Pons (tissue), 1 donor: ENCODE measurements at places on chromosomes 5 and 9.

- peak; percentile 44 for DNase-seq
Observed at GRCh38 chr5:151772846-151773561, 1.2 kb downstream of the G3BP1 start.

GRCh38 chr9:129910628-129911567, 75.6 kb downstream of the USP20 start:
- no peak for DNase-seq

- no peak for DNase-seq
Observed at GRCh38 chr9:2700398-2700797, 16.9 kb upstream of the KCNV2 start.

- no peak for DNase-seq
Observed at GRCh38 chr5:10308844-10309243, 1.1 kb upstream of the CMBL start.

- DNase-seq = no peak
Observed at GRCh38 chr9:70609542-70610286, 195.3 kb upstream of the KLF9 start.

- DNase-seq = no peak
Observed at GRCh38 chr5:149855366-149855765, 89.2 kb downstream of the PDE6A start.

GRCh38 chr5:175778951-175779503, 92.4 kb upstream of the CPLX2 start:
- peak; percentile 24 for DNase-seq

- DNase-seq = no peak
Observed at GRCh38 chr9:137723783-137724445, 105.1 kb downstream of the EHMT1 start.

DNA sequence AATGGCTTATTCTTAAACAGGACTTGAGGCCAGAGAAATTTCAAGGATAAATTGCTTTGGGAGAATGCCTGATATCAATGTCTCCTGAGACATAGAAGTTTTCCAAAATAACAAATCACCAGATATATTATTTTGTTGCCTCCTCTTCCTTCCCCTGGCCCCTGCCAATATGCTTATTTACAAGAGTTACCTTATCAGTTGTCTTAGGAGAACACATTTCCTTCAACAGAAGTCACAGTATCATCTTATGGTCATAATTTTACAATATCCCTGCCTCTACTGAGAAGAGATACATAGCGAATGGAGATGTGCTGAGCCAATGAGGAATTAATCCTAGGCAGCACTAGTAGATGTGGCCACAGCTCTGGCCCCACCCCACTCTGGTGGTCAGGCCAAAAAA, 43.1 kb downstream of the TMEM252 start:
- no peak for DNase-seq

DNA sequence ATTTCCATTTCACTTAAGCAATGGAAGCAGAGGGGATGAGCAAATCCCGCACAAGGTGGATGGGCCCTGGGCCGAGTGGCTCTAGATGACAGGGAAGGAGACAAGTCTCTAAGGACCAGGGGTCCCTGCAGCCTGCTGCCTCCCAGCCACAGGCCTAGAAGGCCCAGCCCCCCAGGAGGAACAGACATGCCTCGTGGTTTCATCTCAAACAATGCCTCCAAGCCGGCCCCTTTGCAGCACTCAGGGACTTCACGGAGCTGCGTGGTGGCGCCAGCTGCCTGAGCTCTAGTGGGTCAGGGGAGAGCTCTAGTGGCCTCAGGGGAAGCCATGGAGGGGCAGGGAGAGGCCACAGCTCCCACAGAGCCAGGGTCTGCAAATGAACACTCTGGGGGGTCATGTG, 48.8 kb downstream of the HABP4 start:
- no peak for DNase-seq

DNA sequence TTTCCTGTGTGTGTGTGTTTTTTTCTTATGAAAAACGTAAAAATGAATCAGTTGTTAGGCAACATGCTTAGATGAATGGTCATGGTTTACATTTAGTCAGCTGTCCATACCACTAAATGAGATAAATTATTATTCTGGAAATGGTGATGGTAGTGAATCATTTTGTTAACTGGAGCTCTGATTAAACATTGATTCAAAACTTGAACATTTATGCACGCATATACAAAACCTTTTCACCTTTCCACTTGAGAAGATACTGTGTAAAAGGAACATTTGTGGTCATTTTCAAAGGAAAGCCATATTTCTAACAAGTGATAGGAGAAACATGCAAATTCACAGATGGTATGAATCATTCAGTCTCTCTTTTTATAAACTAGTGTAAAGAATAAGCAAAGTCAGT, 162.0 kb downstream of the SLC25A46 start:
- no peak for DNase-seq

DNA sequence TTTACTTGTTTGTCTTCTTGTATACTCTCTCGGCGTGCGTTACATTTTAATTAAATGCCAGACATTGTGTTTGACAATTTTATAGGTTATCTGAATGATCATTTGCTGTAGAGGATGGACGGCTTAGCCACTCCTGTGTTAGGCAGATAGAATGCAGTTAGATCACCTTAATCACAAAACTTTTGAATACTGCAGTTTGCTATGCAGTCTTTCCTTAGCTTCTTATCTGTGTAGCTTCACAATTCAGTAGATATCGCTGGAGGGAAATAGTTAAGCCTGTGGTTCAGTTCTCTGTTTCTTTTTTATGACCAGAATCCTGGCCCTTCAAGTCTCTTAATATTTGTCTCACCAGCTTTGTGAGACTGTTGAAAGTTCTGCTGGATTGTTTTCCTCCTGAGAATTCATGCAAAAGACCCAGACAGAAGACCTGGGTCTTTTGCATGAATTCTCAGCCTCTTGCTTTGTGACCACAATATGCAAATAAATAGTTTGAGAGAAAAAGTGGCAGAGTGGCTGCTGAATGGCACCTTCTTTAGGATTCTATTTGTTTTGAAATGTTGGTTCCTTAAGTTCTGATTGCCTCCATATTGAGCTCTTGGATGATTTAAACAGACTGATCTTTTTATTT, 40.2 kb downstream of the RASA1 start:
- no peak for DNase-seq

DNA sequence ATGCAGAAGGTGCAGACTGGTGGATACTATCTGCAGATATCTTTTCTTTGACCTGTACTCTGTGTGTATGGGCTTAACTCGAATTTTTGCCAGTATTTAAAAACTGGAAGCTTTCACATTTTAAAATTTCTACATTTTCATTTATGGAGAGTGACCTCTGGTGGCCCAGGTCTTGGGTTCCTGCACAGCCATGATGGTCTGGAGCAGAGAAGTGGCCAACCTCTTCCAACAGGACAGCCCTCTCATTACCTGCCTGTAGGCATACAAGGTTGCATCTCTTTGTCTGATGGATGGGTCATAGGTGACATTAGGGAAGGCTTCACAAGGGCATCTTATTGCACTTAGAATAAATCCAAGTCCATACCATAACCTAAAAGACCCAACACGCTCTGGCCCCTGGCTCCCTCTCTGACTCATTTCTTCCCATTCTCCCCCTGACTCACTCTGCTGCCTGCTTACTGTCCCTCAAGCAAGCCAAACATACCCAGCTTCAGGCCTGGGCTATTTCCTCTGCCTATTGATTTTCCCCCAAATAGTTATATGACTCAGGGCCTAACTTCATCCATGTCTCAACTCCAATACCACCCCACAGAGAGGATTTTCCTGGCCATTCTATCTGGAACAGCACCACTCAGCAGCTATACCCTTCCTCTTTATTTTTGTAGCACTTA, 113.3 kb upstream of the SLC1A3 start:
- DNase-seq = no peak

DNA sequence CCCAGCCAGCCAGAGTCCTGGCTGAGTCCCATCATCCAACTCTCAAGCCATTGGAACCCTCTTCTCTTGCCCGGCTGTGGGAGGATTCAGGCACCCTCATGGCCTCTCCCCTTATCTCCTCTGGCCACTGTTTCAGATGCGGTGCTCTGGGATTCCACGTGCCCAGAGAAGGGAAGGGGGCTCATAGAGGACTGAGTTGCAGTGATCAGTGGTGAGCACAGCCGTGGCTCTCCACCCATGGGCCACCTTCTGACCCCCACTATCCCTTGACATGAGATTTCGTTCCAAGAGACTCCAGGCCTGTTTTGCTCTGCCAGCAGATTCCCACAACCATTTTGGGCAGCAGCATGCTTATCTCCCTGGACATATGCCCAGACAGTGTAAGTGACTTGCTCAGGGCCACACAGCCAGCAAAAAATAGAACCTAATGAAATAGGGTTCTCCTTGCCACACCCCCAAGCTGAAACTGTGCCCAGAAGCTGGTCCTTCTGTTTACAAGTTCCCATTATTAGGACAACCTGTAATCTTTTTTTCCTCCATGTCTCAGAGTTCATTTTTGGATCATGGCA, 2.7 kb downstream of the GPX3 start:
- DNase-seq = no peak

DNA sequence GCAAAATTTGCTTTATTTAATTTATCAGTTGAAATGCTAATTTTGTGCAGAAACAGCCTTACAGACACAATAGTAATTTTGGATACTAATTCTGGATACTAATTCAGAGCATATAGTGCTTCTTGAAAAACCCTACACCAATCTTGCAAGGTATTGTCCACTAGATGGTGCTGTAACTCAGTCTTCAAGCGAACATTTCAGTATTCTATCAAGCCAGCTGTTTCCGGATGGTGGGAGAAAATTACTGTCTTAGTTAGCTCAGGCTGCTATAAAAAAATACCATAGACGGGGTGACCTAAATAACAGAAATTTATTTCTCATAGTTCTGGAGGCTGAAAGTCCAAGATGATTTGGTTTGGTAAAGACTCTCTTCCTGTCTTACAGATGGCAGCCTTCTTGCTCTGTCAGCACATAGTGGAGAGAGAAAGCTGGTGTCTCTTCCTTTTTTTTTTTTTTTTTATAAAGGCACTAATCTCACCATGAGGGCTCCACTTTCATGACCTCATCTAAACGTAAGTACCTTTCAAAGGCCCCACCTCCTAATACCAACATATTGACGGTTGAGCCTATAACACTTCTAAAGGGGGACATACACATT, 1306.5 kb upstream of the CDH9 start:
- DNase-seq = peak; percentile 40

DNA sequence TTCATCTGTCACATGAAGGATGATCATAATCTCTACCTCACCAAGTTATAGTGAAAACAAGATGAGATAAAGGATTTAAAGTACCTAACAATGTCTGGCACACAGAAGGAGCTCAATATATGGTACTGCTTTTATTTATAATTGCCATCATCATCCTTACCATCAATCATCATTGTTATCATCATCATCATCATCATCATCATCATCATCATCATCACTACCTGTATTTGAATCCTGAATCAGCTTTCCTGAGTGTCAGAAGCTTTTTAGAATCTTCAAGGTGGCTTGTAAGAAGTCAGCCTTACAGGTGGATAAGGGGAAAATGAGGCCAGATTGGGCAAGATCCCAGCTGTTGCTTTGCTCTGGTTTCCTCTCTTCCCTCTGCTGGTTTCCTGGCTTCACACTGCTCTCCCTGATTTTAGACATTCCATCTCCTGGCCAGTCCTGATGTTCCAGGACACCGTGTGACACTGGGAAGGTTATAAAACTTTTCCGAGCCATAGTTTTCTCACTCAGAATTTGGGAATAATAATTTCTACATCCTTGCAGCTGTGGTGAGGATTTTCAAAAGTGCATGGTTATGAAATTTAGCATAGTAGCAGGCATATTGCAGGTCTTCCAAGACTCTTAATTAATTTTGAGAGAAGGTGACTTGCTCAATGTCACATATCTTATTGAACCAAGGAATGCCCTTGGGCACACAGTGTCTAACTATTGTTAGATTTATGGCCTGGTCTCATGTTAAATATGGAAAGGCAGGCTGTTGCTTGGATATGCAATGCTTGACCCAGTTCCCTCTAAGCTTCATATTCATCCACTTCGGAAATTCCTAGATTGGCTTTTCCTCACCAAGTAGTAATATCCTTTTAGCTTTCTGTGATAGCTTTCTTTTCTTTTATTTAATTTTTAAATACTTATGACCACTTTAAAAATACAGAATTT, 160.7 kb downstream of the TMEM38B start:
- DNase-seq = no peak

DNA sequence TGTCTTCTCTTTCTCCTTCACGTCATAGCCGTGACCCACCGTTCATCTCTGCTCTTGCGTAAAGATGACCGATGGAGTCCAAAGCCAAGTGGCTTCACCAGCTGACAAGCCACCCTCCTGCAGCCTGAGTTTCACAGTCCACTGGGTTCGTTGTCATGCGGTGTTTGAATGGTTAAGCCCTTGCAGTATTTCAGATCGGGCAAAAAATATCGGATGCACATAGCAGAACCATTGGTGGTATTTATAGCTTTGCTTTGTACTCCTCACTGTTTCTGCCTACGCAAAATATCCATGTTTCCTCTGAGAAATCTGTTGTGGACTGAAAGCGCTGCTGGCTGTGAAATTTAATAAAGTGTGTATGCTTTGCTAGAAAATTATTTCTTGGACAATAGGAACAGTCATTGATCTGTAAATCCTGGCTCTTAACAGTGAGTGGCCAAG, 34.5 kb upstream of the NCS1 start:
- no peak for DNase-seq

GRCh38 chr5:123217173-123217572, 128.1 kb downstream of the PRDM6 start:
- DNase-seq = no peak

GRCh38 chr9:96551403-96551802, 68.2 kb downstream of the CDC14B start:
- DNase-seq = no peak

- peak; percentile 93 for DNase-seq
Observed at GRCh38 chr5:147628058-147628895, 118.4 kb upstream of the DPYSL3 start.

DNA sequence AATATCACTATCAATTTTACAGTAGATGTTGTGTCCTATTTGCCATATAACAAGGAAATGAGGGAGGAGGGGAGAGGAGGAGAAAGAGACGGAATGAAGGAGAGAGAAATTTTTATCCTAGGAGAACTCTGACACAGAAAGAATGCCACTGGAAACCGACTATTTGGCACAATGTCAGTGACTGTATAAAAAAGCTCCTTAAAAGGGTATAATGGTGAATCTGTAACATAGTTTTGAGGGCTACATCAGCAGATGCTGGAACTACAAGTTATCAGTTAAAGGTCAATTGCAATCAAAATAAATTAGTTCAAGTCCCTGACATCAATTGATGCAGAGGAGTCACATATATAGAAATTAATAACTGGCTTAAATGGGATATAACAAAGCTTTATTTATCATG, 5.7 kb downstream of the EDIL3 start:
- no peak for DNase-seq

DNA sequence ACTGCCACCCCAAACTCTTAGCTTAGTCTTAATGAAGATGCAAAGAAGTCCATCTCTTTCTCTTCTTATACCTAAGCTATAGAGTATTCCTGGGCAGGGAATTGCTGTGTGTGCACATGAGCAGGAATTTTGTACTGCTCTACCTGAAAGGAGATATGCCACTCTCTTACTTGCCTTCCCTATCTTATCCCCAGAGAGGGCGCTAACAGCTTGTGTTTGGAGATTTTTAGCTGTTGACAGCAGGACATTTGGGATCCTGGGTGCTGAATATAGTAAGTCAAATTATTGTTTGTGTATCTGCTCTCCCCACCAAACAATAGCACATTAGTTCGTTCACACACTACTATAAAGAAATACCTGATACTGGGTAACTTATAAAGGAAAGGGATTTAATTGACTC, 159.5 kb downstream of the GABRG2 start:
- DNase-seq = no peak

- peak; percentile 20 for DNase-seq
Observed at GRCh38 chr9:4489919-4490704, at the start of gene SLC1A1. SLC1A1 (plus strand) TSS chr9:4490468; CDS start chr9:4490680, 212 bp downstream.
